ENCODE measurements at places on chromosomes 1 and 21.

DNA sequence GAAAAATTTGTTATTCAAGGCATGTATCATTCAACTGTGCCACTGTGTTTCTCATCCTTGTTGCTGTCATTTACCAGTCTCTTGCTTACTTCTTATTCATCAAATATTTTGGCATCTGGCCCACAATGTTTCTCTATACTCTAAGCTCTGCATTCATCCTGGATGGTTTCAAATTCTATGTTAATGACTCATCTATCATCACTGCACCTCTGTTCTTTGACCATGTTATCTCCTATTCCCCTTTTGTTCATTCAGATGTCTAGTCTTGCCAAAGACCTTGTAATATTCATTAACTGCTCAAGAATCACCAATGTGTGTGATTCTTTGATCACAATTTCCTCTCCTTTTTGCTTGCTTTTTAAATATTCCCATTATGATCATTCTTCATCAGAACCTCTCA, 54.6 kb upstream of the PRKACB start:
- peak; percentile 90 for DNase-seq

- no peak for DNase-seq
These were observed 296.3 kb downstream of the SMYD3 start for GRCh38 chr1:246210756-246211155.

DNA sequence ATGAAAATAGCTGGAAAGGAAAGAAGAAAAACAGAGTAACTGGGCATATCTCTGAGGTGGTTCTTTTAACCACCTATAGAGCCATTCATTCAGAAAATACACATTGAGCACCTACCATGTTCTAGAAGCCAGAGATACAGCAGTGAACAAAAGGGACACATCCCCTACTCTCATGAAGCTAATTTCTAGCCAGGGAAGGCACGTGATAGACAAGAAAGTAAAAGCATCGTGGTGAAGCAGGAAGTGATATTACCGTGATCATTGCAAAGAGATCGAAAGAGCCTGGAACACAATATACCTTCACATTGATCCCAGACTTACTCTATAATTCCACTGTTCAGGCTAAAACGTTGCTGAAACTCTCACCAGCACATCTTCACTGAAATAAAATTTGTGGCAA, 76.0 kb downstream of the TIAM1 start:
- no peak for DNase-seq

GRCh38 chr1:53842347-53842746, 4.3 kb upstream of the NDC1 start:
- no peak for DNase-seq

GRCh38 chr1:119181218-119181617, 40.8 kb upstream of the WARS2 start:
- DNase-seq, result no peak

DNA sequence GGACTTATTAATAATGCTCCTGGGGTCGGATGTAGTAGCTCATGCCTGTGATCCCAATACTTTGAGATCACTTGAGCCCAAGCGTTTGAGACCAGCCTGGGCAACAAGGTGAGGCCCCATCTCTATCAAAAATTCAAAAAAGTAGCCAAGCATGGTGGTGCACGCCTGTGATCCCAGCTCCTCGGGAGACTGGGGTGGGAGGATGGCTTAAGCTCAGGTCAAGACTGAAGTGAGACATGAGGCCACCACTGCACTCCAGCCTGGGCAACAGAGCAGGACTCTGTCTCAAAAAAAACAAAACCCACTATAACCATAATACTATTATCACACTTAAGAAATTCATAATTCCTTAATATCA, 1.6 kb upstream of the DEGS1 start:
- DNase-seq, result no peak

DNA sequence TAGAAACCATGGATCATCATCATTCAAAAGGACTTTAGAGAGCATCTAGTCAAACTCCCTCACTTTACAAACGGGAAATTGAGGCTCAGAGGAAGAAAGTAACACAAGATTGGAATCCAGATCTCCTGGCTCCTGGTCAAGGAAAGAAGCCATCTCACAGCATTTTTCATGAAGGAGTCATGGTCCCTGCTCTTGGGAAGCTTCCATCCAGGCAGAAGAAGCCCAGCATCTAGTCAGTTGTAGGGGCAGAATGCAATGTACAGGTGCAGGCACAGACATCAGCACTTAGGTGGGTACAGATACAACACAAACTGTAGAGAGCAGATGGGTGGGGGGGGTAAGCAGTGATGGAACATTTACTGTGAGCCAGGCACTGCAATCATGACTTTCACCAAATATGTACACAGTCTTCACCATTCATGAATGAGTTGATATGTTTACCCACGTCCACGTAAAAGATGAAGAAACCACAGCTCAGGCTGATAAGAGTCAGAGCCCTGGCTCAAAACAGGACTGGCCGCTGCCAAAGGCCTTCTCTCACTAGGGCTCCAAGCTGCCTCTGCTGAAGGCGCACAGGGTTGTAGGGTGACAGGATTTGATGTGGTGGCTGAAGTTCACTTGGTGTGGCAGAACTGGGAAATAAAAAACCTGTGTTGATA, 44.0 kb downstream of the OPTC start:
- DNase-seq, result no peak

DNA sequence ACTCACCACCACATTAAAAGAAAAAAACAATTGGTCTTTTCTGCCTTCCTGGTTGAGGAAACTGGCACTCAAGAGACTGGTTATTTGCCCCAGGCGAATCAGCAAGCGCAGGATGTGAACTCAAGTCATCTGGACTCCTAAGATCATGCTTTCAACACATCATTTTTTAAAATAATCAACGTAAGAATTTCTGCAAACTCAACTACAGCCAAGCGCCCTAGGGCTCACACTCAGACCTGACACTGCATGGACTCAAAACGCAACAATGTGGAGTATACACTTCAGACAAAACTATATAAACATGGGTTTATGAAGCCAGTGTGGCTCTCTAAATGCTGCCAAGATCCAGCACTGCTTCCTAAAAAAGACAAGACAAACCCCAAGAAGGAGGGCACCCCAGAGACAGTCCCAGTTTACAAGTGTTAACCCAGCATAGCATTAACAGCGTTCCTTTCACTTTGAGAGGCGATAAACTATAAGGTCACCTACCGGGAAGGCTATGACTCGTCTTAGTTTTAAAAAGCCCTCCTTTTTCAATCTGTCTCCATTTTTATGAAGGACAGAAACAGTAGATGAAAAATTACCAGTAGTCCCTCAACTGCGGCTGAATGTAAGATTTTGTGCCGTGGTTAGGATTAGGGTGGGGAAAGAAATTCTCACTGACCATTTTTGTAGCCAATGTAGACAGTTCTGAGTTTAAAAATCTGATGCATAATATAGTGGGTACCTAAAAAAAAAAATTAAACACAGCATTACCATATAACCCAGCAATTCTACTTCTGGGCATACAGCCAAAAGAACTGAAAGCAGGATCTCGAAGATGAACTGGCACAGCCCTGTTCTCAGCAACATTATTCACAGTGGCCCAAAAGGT, 54.8 kb downstream of the SIPA1L2 start:
- DNase-seq, result peak; percentile 92

DNA sequence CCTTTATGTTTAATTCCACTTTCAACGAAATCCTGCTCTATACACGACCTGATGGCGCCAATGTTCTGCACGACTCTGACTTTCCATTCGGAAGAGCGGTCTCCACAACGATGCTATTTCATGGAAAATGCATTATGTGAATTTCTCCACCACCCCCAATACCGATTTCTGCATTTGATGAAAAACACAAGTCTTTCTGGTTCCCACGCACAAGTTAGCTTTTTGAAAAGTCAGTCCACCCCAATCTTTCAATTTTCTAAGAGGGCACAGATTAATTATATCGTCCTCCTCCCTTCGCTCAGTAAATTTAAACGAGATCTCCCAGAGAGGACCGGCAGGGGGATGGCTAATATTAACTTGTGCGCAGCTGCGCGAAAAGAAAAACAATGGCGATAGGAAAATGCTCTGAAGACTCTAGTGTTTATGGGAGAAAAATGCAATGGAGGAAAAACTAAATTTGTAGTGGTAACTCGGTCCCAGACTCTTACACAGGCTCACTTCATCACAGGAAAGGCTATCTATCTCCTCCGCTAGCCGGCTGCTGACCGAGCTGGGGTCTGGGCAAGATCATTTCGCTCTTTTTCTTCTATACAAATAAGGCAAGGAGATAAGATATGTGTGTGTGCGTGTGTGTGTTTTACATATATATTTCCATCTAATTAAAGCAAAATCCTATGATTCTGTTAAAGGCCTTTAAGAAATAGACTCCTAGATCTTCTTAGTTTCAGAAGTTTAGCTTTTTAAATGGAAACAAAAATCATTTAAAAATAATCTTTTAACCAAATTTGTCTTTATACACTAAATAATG, 1.2 kb upstream of the LHX8 start:
- no peak for DNase-seq

DNA sequence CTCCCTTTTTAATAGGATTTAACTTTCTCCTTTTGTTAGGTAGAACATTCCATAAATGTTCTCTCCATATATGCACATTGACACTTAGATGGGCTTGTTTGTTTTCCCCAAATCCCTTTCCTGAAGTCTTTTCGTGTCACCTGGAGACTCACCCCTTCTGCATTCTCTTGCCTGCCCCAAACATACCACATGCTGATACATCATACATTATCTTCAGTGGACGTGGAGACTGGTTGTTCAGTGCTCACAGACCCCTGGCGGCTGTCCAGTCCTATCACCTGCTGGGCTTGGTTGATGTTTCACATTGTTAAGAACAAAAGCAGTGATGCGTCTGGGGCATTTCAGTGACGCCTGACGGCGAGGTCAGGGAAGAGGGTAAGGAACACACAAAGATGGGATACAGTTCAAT, 22.2 kb downstream of the FMOD start:
- no peak for DNase-seq
